ENCODE measurements at places on chromosomes 2 and 18.
A peak's percentile ranks its signal among the peaks of the same experiment; 100 is the strongest.

GRCh38 chr2:73008766-73009135 is 62.8 kb downstream of the SFXN5 start:
- no peaks in the 10 kb centered on the region for H3K27me3 ChIP-seq
- H3K27ac ChIP-seq, result no peak overlapping the region
- no peak overlapping the region for H3K4me3 ChIP-seq
- no peaks in the 10 kb centered on the region for H3K4me1 ChIP-seq
- H3K36me3 ChIP-seq, result no peaks in the 10 kb centered on the region

DNA sequence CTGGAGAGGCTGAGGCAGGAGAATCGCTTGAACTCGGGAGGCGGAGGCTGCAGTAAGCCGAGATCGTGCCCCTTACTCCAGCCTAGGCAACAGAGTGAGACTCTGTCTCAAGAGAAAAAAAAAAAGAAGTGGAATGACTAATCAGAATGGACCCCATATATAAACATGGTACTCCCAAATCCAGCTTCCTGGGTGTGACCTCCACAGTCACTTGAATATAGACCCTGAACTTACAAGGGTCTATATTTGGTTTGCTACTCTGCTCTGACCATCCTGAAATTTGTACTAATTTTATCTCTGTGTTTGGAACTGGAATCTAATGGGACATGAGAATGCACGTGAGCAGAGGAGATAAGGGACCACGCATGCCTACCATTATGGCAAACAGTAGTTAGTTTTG is 275.0 kb downstream of the TNS1 start:
- H3K36me3 ChIP-seq, result no peaks in the 10 kb centered on the region
- H3K27ac ChIP-seq, result no peak overlapping the region
- DNase-seq, result no peak
- no peaks in the 10 kb centered on the region for H3K27me3 ChIP-seq
- no peak overlapping the region for H3K4me3 ChIP-seq

DNA sequence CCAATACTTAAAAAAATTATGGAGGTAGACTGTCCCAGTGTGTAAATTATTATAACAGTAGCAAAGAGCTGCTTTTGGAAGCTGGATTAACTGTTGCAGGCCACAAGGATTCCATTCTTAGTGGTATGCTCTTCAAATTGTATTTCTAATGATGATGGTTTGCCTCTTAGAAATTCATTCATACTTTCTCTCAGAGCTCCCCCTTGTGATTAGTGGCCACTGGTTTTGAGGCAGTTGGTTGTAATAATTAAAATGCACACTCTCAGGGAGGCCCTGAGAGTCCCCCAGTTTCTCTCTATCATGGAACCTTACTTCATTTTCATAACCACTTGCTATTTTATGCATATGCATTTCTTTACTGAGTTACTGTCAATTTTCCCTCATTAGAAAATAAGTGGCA is 122.5 kb downstream of the PLA2R1 start:
- peaks cover 10% of the 10 kb centered on the region for H3K4me1 ChIP-seq
- DNase-seq, result peak; percentile 65
- no peaks in the 10 kb centered on the region for H3K36me3 ChIP-seq
- H3K27me3 ChIP-seq, result no peaks in the 10 kb centered on the region
- H3K4me3 ChIP-seq, result no peak overlapping the region
- no peak overlapping the region for H3K27ac ChIP-seq

- no peak overlapping the region for H3K27ac ChIP-seq
- DNase-seq, result no peak
- H3K4me3 ChIP-seq, result no peak overlapping the region
- H3K27me3 ChIP-seq, result peaks cover 4% of the 10 kb centered on the region
Measured at GRCh38 chr2:100334929-100335328, 12.6 kb upstream of the LONRF2 start.

DNA sequence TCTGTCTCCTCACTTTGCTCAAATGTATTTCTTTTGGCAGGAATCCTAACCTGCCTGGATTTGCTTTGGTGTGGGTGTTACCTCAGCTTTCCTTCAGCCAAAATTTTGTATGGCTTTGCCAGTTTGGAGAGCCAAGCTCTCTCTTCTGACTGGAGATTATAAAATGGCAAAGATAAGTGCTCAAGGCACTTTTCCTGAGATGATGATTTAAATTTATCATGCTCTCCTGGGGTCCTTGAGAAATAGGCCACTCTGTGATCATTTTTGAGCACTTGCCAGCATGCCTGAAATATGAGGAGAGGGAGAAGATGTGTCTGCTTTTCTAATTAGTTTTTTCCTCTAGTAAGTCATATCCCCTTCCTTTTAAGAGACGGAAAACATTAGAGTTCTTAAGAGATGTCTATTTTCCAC is 683.0 kb downstream of the SLC4A3 start:
- no peaks in the 10 kb centered on the region for H3K27me3 ChIP-seq
- no peak for DNase-seq
- no peaks in the 10 kb centered on the region for H3K4me1 ChIP-seq
- H3K4me3 ChIP-seq, result no peak overlapping the region

DNA sequence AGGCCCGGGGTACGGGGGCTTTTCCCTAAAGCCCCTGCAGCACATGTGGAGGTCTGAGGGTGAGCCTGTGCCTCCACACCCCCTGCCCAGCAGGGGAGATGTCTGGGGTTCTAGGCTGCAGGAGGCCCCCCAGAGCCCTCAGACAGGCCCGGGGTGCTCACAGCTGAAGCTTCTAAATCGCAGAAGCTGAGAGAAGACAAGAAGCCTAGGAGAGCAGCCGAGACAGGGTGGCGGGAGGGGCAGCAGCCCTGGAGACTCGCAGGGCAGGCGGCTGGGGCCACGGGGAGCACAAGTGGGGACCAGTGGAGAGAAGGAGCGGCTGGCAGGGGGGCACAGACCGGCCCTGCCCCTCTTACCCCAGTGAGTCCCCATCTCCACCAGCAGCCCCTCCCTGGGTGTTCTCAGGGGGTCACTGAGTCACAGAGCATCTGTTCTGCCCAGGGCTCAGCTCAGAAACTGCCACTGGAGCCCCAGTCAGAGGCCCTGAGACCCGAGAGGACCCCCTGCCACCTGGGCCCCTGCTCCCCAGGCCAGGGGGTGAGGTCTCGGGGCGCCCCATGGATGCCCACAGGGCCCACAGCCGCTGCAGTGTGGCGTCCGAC is 26.1 kb downstream of the GPC1 start:
- no peak for DNase-seq
- H3K27me3 ChIP-seq, result no peaks in the 10 kb centered on the region
- H3K4me1 ChIP-seq, result no peaks in the 10 kb centered on the region

GRCh38 chr2:195320413-195320973 is 336.5 kb upstream of the SLC39A10 start:
- no peak overlapping the region for H3K27ac ChIP-seq
- H3K36me3 ChIP-seq, result no peaks in the 10 kb centered on the region
- no peaks in the 10 kb centered on the region for H3K4me1 ChIP-seq
- no peaks in the 10 kb centered on the region for H3K27me3 ChIP-seq

DNA sequence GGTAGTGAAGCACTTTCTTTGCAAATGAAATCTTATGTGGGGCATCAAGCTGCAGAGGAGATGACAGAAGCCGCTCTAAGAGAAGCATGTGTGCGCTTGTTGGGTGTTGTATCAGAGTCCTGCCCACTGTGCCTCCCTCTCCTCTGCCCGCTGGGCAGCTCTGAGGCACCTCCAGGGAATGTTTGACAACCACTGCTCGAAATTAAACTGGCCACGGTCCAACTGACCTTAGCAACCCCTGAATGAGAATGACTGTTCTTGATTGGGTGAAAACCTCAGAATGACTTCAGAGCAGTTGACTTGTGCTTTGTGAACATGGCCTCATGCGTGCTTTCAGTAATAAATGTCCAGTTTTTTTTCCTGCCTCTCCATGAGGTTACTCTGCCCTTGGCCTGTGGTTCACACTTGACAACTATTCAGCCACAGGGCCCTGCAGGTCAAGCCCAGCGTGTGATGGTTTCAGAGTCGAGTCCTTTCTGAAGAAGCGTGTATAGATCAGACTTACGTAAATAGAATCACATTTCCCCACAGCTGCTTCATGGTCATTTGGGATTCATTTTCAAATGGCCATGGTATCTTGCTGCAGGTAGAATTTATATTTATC is 94.9 kb downstream of the SLC4A3 start:
- no peak overlapping the region for H3K27ac ChIP-seq
- peak; percentile 13 for DNase-seq
- H3K4me1 ChIP-seq, result no peaks in the 10 kb centered on the region
- no peaks in the 10 kb centered on the region for H3K27me3 ChIP-seq

DNA sequence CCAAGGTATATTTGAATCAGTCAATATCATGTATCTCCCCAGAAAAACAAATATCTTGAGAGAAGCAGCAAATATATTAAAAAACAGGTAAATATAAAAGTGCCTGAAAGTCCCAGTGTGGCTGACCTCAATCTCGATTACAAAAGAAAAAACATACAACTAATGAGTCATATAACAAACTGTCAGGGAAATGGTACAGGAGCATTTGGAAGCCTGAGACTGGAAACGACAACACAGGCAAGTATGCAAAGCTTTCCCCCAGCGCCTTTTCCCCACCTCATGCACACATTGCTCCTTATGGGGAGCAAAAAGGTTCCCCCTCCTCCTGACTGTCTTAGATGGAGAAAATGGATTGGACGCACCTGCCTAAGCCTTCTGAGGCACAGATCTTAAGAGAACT is 230.7 kb downstream of the TMX3 start:
- no peaks in the 10 kb centered on the region for H3K4me1 ChIP-seq
- no peaks in the 10 kb centered on the region for H3K36me3 ChIP-seq

DNA sequence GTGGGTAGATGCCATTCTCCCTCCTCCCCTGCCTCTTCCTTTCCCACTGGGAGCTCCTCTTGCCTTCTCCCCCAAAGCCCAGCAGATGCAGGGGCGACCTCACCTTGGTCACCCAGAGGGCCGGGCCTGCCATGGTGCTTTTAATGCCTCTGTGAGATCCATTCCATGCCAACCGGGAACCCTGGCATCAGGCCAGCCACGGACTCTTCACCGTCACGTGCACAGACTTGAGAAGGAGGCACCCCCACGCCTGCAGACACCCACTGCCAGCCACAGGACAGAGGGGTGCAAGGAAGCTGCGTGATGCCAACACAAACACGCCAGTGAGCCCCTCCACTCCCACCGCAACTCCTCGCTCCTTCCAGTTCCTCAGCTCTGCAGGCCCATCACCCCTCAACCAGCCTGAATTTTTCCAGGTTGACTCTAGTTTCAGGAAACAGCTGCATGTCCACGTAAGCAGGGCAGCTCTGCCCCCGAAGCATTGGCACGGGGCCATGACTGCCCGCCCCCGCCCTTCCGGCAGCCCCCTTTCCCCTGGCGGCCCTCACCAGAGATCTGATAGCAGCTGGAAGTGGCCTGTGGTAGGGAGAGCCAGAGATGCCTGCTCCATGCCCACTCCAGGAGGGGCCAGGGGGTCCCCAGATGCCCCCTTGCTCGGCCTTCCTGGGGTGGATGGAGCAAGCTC is 50.8 kb downstream of the DNMT3A start:
- no peak for DNase-seq
- H3K4me1 ChIP-seq, result peaks cover 20% of the 10 kb centered on the region
- H3K4me3 ChIP-seq, result no peak overlapping the region
- no peaks in the 10 kb centered on the region for H3K36me3 ChIP-seq
- H3K27me3 ChIP-seq, result no peaks in the 10 kb centered on the region

- peaks cover 4% of the 10 kb centered on the region for H3K4me1 ChIP-seq
- DNase-seq, result no peak
- H3K27ac ChIP-seq, result no peak overlapping the region
- H3K36me3 ChIP-seq, result no peaks in the 10 kb centered on the region
- H3K27me3 ChIP-seq, result peaks cover 30% of the 10 kb centered on the region
- H3K4me3 ChIP-seq, result no peak overlapping the region
Measured at GRCh38 chr2:11674983-11675382, 5.0 kb upstream of the NTSR2 start.

- H3K4me1 ChIP-seq, result peaks cover 5% of the 10 kb centered on the region
- H3K27me3 ChIP-seq, result no peaks in the 10 kb centered on the region
- no peak overlapping the region for H3K27ac ChIP-seq
Measured at GRCh38 chr2:10871978-10872377, 39.8 kb upstream of the KCNF1 start.

GRCh38 chr2:41180387-41180786 is 728.5 kb upstream of the SLC8A1 start:
- no peak for DNase-seq
- H3K36me3 ChIP-seq, result no peaks in the 10 kb centered on the region
- H3K27me3 ChIP-seq, result no peaks in the 10 kb centered on the region
- H3K4me1 ChIP-seq, result no peaks in the 10 kb centered on the region
- no peak overlapping the region for H3K4me3 ChIP-seq

DNA sequence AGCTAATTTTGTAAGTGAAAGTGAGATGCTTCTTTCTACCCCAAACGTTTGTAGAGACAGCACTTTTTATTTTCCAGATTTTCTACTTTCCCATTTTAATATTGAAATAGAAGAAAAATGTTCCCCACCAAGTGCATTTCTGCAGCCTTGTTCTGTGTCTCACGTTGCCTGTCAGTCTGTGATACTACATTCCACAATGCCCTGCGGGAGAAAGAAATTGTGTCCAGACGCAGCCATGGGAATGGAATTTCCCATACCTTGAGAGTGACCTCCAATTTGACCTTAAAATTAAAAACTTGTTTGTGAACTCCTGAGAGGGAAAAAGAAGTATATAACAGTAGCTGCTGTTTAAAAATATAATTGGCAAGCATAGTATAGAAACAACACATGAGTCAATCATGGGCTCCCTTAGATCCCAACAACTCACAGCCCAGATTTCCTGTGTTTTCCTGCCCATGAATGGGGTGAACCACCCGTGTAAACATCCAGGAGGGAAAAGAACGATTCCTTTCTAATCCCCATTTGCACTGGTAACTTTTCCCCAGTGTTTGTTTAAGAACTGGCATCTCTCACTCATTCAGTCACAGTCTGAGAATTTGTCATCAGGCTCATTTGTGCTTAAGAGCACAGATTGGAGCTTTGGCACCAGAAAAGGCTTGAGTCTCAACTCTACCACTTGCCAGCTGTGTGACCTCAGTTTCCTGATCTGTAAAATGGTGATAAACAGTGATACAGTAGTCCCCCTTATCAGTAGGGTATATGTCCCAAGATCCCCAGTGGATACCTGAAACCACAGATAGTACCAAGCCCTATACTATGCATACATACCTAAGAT is 166.1 kb upstream of the ZNF521 start:
- DNase-seq, result peak; percentile 7
- H3K36me3 ChIP-seq, result no peaks in the 10 kb centered on the region
- H3K27me3 ChIP-seq, result no peaks in the 10 kb centered on the region
- peaks cover 3% of the 10 kb centered on the region for H3K4me1 ChIP-seq

- no peak overlapping the region for H3K4me3 ChIP-seq
- no peaks in the 10 kb centered on the region for H3K36me3 ChIP-seq
- H3K27me3 ChIP-seq, result no peaks in the 10 kb centered on the region
- DNase-seq, result no peak
- H3K27ac ChIP-seq, result no peak overlapping the region
- H3K4me1 ChIP-seq, result no peaks in the 10 kb centered on the region
Measured at GRCh38 chr2:54722641-54723040, 821 bp upstream of the EML6 start.

DNA sequence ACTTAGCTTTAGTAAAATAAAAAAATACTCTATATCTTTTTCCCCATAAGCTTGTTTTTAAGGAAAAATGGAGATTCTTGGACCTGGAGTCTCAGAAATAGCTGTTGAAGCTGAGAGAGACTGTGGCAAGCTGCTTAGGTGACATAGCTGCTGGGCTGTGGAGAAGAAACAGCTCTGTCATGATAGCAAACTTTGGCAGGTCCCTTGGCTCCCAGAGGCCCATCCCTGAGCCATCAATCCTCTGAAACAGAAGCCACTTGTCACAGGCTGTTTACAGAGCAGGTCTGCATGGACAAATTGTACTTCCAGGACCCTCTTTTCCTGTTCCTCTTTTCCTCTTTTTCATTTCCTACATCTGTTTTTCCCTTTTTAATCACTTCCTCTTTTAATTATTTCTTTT is 1370.1 kb upstream of the CRIM1 start:
- H3K4me3 ChIP-seq, result no peak overlapping the region
- no peaks in the 10 kb centered on the region for H3K27me3 ChIP-seq
- DNase-seq, result no peak
- H3K4me1 ChIP-seq, result no peaks in the 10 kb centered on the region

GRCh38 chr18:44987371-44987770 is 306.7 kb downstream of the SETBP1 start:
- H3K4me1 ChIP-seq, result no peaks in the 10 kb centered on the region
- H3K27me3 ChIP-seq, result no peaks in the 10 kb centered on the region
- no peak overlapping the region for H3K4me3 ChIP-seq
- no peak overlapping the region for H3K27ac ChIP-seq
- no peaks in the 10 kb centered on the region for H3K36me3 ChIP-seq

Measured in lung (tissue), 17 donors.